ENCODE measurements at places on chromosomes 7 and 10.

DNA sequence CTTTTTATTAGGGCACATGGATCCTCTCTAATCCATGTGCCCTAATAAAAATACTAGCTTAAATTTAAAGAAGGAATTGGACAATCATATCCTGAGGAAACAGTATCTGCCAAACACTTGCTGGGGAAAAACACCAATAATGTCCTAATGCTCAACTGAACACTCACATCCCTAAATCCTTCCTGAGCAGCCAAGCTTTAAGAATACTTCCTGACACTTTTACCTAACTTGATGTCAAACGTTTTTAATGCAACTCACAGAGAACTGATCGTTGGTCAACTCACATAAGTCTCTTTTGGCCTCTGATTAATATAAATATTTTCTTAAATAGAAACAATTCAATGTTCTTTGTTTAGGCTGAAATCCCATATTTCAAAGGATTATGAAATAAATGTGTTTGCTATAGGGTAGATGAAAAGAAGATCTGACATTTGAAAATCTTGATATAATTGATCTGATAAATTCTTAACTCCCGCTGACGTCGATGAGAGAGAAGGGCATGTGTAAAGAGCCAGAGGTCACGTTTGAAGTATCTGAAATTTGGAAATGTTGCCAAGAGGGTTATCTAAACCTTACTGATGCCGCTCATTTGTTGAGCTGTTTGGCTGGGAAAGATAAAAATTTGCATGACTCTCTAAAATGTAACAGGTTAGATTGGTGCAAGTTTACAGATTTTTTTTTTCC, 122.8 kb upstream of the RHOBTB1 start:
- H3K27me3 ChIP-seq: peaks cover 2% of the 10 kb centered on the region
- H3K27ac ChIP-seq: no peak overlapping the region
- no peaks in the 10 kb centered on the region for H3K4me1 ChIP-seq

DNA sequence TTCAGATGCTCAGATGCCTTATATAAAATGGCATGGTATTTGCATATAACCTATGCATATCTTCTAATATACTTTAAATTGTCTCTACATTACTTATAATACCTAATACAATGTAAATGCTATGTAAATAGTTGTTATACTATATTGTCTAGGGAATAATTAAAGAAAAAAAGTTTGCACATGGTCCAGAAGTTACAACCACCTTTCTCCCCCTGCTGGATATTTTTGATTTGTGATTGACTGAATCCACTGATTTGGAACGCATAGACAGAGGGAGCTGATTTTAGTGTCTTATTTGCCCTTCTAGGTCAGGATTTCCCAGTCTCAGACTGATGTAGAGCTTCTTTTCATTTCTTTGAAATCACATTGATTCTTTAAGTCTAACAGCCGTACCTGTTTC, 31.8 kb downstream of the MDFIC start:
- peaks cover 65% of the 10 kb centered on the region for H3K4me1 ChIP-seq
- DNase-seq: no peak
- H3K27me3 ChIP-seq: no peaks in the 10 kb centered on the region
- H3K27ac ChIP-seq: no peak overlapping the region
- peaks cover 17% of the 10 kb centered on the region for H3K36me3 ChIP-seq

DNA sequence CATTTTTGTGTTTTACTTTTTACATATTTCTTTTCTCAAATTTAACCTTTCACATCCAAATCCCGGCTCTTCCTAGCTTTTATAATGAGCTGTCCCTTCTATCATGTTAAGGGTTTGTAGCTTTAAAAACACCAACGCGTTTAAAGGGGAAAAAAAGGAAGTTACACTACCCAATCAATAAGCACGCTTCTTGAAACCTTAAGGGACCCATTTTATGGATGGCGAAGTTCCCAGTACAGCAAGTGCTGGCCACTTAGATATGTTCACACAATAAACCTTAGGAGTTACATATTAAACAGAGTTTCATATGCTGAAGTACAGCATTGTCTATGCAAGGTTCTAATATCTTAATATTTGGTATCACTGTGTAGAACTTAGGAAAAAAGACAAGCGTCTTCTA, 1.8 kb downstream of the GNG11 start:
- no peak overlapping the region for H3K4me3 ChIP-seq
- H3K4me1 ChIP-seq: peaks cover 2% of the 10 kb centered on the region
- DNase-seq: no peak

DNA sequence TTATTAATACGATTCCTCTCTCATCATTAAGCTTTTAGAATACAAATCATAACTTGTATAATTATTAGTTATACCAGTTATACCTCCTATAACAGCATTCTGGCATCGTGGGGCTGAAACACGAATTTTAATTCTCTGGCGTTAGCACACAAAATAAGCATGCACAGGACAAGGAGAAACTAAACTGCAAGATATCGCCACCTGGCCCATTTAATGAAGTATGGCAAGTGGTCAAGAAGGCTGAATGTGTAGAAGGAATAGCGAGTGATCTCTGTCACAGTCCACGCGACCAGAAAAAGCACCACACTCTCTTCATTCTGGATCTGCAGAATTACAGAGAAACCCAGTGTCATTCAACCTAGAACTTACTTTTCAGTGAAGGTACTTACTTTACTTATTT, 18.1 kb downstream of the HACD1 start:
- no peaks in the 10 kb centered on the region for H3K27me3 ChIP-seq
- H3K27ac ChIP-seq: no peak overlapping the region
- DNase-seq: no peak

GRCh38 chr7:55508221-55509011, 63.9 kb downstream of the VOPP1 start:
- H3K4me1 ChIP-seq: peaks cover 79% of the 10 kb centered on the region
- peak; percentile 53 for DNase-seq
- H3K36me3 ChIP-seq: peaks cover 18% of the 10 kb centered on the region
- H3K4me3 ChIP-seq: no peak overlapping the region
- peak overlapping the region; percentile 74 for H3K27ac ChIP-seq
